D721Med (cell line): ENCODE measurements at places on chromosomes 6 and 20.

DNA sequence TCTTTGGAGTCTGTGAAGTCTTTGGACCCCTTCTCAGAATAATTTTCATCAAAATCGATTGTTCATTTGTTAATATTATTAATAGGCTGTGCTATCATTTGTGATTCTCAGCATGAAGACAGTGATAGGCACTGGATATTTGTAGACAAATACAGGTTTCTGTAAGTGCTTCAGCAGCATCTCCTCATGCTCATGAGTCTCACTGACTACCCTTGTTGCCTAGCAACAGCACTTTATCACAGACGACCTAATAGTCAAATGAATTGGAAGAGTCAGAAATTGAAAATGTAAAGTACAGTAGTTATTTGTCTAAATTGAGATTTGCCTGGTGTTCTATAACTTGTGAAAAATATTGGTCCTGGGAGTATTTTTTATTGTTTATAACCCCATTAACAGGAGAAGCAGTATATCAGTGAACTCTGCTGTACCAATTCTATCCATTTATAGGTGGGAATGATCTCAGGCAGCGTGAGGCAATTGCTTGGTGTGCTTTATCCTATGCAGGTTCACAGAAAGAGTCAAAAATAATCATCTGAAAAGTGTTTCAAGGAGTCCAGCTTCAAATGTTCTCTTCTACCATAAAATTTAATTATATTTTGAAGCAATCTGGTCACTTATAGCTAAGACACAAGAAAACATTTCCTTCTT, 684.6 kb downstream of the RFPL4B start:
- DNase-seq: no peak

- peak; percentile 2 for DNase-seq
Observed at GRCh38 chr6:43146709-43147688, 24.1 kb upstream of the SRF start.

DNA sequence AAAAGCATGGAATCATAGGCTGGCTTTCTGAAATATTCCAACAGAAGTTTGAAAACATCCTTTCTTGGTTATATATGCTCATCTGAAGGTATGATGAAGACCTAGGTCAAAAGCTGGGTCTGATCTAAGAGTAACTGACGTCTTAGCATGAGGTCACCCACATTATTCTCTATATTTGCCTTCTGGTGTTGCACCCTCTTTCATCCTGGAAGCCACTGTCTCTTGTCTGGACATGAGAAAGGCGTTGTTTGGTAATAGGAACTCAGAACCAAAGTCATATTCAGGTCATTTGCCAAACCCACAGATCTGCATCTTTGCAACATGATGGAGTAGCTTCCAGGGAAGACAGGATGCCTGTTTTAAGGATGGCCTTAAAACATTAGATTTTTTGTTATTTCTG, 17.6 kb downstream of the GABRR1 start:
- DNase-seq: no peak

- DNase-seq: no peak
Observed at GRCh38 chr20:49591217-49591865, 23.4 kb upstream of the PTGIS start.

GRCh38 chr6:76026101-76026500, 46.4 kb downstream of the IMPG1 start:
- no peak for DNase-seq

DNA sequence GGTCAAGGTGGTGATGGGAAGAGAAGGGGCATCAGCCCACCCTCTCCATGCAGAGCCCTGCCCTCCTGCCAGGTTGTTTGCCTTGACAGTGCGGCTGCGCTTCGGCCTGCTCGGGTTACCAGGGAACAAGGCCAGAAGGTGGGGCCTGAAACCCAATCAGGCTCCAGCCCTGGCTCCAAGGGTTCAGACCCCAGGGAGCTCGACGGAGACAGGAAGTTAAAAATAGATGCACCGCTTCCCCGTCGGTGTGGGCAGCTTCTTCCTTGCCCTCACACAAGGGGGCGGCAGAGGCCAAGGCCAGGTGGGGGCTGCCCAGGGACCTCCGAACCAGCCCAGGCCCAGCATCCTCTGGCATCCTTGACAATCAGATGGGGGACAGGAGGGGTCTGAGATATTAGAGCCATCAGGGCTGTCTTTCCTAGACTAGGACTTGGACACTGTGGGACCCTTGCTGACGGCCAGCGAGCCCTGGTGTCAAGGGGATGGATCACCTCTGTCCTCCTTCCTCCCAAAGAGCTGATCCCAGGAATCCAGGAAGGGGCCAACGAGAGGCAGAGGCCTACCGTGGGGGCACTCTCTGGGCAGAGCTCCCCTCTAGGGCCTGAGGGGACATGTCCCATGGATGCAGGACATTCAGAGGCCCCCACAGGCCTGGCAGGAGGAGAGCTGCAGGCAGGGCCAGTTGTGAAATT, 65.2 kb downstream of the RIPOR3 start:
- DNase-seq: peak; percentile 77

GRCh38 chr20:61014491-61014890, 237.6 kb upstream of the CDH4 start:
- DNase-seq: no peak

GRCh38 chr6:167446971-167447370, 122.1 kb downstream of the TTLL2 start:
- no peak for DNase-seq

DNA sequence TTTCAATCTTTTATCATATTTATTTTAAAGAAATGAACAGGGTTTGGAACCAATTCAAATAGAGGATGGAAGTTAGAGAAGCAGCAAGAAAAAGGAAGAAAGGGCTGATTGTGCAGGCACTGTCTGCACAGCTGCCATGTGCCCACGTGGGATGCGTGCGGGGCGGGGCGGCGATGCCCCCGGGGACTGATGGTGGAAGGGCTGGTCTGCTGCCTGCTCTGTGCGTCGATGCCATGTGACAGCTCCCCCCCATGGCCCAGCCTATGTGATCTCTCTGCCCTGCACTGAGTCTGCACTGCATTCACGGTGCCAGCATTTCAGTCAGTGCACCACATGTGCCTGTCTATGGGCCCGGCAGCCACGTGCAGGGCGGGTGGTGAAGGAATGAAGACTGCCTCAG, 96.4 kb downstream of the IRF4 start:
- no peak for DNase-seq

- DNase-seq: no peak
Observed at GRCh38 chr20:33521461-33521860, 31.6 kb downstream of the CBFA2T2 start.

GRCh38 chr20:37480919-37481318, 40.1 kb upstream of the NNAT start:
- DNase-seq: no peak

DNA sequence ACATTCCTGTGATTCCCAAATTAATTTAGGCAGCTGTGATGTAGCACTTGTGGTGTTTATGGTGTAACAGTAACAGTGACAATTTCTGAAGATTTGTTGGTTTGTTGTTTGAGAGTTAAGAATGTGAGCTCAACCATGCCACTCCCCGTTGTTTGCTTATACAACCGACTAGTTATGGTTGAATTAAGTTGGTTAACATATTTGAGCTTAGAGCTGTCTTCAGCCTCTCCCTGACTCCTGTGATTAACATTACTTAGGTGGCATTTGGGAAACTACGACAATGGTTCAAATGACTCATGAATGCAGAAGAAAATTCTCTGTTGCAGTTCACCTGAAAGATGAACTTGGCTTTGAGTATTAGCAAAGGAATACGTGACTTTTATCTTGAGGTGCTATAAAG, 35.9 kb upstream of the PRL start:
- DNase-seq: no peak

- DNase-seq: no peak
Observed at GRCh38 chr20:59708326-59708725, 104.0 kb downstream of the PHACTR3 start.

DNA sequence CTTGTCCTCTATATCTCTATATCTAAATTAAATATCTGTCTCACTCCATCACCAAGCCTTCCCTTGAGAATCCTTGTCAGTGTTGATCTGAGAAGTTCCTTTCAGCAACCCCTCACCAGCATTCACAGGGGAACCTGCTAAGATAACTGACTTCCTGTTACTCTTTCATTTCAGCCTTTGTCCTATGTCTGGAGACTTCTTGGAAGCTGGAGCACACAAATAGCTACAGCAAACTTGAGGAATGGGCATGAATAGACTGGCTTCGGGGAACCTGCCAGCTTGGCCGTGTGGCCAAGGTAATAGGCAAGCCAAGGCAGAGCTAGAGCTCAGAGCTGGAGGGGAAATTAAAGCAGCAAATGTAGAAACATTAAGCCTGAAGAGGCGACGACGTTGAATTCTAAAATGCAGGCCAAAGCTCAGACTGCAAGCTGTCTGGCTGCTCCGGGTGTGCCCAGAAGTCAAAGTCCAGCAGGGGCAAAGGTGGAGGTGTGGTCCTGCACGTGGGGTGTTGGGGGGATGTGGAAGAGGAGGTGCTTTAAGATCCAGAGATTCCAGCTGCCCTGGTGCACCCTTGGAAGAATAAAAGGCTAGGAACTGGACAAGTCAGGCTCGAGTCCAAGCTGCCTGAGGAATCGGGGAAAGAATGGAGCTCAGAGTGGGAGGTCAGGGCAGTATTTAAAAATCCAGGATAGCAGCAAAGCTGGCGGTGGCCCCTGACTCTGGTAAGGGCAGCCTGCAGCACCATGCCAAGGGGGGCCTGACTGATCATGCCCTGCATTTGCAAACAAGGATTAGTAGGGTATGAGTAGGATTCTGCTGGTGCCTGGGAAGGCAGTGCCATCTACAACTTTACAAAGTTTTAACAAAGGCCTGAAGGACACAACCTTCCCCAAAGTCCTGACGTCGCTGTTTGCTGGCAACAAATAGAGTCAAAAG, 185.0 kb upstream of the SGK1 start:
- DNase-seq: no peak

GRCh38 chr20:63974402-63975200, 4.8 kb downstream of the SAMD10 start:
- DNase-seq: peak; percentile 10

- no peak for DNase-seq
Observed at GRCh38 chr20:16215041-16215440, 358.2 kb downstream of the KIF16B start.

- no peak for DNase-seq
Observed at GRCh38 chr6:72798196-72798595, 176.3 kb downstream of the KCNQ5 start.

GRCh38 chr20:46230801-46231282, 77.5 kb downstream of the CDH22 start:
- no peak for DNase-seq

- DNase-seq: no peak
Observed at GRCh38 chr20:47137231-47137870, 219.1 kb downstream of the ZMYND8 start.

DNA sequence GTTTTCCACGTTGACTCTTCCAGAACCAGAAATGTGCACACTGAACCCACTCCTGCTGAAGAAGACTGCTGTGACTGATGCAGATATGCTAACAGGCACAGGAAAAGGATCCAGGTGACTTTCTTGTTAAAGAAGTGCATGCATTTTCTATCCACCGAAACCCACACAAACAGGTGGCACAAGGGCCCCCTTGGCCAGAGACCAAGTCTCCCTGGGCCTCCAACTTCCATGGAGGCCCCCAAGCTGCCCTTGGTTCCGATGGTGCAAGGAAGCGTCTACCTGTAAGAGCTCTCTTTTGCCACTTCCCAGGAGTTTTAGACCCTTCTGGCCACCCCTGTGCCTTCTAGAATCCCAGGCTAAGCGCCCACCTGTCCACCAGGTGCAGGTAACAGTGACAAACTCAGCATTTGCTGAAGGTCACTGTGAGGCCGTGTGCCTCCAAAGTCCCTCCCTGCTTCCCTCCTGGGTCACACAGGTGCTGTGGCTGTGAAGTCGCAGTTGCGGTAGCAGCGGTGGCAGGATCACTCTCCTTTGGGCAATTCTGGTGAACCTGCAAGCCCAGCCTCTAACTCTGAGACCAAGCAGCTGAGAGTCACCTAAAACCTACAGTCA, 134.8 kb downstream of the PXDC1 start:
- no peak for DNase-seq
